Kidney (tissue), 22 donors: ENCODE measurements at places on chromosomes 3 and 15.

GRCh38 chr15:78997981-78998499, 53.2 kb upstream of the CTSH start:
- no peak for DNase-seq

DNA sequence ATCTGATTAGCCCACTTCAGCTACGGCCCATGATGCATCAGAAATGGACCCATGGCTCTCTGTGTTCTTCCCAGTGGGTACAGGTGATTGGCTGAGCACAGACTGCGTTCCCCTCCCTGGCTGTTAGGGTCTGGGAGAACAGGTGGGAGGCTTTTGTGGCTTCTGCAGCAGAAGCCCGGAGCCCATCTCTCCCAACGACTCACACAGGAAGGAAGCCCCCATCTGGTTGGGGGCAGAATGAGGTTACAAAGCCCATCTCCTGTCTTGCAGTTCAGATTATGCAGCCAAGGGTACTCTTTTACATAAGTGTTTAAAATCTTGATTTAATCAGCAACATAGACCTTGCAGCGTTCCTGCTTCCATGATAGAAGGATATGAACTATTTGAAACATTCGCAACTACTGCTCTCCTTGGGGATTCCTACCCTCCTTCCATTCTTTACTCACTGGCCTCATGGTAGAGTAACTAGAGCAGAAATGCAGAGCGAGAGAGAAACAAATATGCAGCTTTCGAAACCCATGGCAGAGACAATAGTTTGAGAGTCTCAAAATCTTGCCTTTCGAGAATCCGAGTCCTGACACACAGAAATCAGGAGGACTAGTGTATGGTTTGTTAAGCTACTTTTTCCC, 291.3 kb downstream of the TLE3 start:
- DNase-seq: no peak

- no peak for DNase-seq
These were observed 62.1 kb upstream of the WNT5A start for GRCh38 chr3:55549177-55549576.

DNA sequence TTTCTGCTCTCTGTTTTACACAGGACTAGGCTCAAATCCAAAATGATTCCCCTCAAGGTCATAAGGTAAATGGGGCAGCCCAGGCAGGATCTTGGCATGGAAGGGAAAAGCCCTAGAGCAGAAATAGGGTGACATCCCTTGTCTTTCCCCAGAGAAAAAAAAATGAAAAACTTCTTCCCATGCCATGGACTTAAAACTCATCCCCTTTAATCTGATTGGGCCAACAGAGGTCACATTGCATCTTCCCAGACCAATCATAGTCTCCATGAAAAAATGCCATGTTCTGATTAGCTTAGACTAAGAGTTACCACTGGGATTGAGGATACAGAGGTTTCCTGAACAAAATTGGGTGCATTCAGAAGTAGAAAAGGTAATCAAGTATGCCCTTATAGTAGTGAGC, 241.3 kb upstream of the LRTM1 start:
- DNase-seq: no peak

DNA sequence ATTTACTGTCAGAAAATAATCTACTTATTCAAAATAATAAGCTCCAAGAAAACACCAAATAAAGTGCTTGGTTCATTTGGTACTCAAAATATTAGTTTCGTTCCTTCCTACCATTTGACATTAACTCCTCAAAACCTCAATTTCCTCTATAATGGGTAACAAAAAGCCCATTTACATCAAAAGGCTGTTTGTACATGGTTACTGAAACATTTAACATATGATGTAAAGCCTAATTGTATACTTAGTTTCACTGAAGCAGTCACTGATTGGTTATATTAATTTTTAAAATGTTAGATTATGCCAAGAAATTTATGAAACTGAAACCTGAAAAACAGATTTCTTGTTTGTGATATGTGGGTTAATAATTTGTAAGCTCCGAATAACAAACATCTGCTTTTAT, 14.7 kb downstream of the XRN1 start:
- no peak for DNase-seq

GRCh38 chr3:123036352-123037014, 8.9 kb upstream of the SEMA5B start:
- DNase-seq: no peak

- DNase-seq: no peak
These were observed 383.6 kb downstream of the LPP start for GRCh38 chr3:188537606-188538005.

DNA sequence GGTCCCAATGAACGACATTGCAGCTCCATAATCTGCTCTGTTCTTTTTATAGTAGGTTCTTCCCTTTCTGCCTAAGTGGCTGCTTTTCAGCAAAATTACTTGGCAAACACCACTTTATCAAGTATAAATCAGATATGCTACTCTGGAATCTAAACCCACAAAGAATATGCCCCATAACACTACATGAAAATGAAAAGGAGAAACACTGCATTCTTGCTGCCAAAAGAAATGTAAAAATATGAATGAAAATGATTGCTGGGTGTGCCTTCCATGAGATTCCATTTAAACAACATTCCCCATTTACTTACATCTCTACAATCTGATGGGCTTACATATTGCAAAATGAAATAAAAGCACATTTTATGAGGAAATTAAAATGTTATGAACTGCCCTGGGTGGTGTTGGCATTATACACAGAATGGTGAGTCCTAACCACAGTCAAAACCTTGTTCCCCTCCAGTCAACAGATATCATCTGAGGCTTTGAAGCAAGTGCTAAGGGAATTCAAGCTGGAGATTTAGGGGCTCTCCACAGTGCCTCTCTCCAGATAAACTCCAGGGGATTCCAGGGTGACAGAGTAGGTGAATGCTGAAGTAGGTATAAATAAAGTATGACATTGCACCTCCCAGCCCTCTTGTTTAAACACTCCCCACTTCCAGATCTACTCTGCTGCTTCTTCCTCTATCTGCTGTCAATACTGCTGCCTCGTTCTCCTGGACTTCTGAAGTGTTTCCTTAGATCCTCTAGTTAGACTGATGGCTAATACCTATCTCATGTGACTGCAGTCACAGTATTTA, 136.5 kb downstream of the RORA start:
- DNase-seq: no peak

DNA sequence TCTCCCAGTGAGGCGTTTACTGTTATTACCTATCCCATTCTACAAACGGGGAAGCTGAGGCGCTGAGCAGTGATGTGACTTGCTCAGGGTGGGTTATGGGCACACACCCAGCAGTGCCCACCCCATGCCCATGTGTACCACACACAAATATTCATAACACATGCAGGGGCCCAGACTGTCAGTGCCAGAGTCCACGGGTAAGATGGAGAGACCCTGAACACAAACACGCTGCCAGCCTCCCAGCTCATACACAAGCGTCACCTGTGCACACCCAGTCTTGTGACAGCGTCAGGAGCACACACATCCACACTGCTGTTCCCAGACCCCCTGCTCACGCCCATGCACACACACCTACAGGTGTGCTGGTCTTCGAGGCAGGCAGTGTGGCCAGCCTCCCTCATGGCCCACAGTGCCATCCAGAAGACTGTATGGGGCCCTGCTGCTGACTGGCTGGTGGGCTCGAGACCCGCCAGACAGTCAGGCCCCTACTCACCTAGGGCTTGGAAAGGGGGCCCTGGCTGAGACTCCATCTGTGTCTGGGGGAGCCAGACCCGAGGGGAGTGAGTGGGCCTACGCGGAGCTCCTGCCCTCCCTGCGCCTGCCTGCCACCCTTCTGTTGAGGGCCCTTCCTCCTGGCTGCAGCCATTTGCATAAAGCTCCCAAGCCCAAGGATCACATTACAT, 39.4 kb downstream of the DNAJB8 start:
- no peak for DNase-seq

DNA sequence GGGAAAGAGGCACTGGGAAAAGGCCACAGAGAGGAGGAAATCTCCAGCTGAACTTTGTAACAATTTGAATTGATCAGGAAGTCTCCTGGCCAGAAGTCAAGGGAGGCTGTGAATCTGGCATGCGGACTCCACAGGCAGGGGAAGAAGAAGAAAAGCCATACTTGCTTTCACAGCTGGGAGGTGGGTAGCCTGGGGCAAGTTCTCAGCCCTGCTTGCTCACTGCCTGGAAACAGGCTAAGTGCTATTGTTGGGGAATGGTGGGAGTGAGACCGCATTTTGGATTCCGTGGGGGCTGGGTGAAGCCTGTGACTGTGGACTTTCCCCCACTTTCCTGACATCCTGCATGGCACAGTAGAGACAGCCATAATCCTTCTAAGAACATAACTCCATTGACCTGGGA, 168.8 kb upstream of the CD96 start:
- DNase-seq: no peak

GRCh38 chr3:172918165-172918564, 167.6 kb downstream of the ECT2 start:
- peak; percentile 45 for DNase-seq

- DNase-seq: no peak
These were observed 60.9 kb upstream of the TSC22D2 start for GRCh38 chr3:150346981-150347863.

GRCh38 chr3:45690336-45691035, 1.3 kb downstream of the SACM1L start:
- peak; percentile 24 for DNase-seq

DNA sequence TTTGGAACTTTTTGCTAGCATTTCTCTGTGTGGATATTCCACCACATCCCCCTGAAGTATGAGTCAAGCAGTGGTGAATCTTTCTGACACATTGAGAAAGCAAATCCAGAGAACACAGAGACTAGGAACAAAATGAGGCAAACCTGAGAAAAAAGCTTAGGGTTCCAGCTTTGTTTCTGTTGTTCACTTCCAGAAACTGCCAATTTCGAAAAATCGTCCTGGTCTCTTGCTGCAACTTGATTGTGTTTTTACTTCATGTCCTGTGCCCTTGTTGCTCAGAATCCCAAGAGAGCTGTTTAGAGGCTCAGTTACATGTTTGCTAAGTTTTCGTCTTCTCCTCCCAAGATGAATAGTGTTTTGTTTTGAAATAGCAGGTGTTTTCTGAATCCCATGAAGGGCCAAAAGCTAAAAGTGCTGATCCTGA, 13.7 kb downstream of the MAP2K1 start:
- DNase-seq: no peak

GRCh38 chr15:96273317-96274086, 57.0 kb upstream of the NR2F2 start:
- no peak for DNase-seq

DNA sequence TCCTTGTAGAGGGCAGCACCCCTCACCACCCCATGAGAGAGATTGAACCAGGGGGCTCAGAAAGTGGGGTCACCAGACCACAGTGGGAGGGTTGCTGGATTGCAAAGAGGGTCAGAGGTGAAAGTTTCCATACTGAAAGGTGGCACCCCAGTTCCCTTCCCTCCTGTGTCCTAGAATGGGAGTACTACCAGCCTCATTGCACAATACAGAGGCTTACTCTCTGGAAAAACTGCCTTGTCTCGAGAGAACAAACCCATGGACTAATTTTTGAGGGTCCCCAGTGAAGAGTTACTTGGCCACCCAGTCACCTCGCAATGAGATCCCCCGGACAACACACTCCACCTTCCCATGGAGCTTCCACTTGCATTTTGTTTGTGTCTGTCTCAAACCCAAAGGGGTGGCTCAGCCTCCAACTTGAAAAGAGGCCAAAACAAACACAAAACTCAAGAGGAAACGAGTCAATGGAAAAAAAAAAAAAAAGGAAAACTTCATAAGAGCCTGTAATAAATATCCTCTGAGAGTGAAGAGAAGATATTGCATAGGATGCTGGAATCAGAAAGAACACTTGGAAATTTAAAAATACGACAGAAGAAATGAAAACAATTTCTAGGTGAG, 18.6 kb downstream of the MESP2 start:
- DNase-seq: no peak

- DNase-seq: peak; percentile 44
These were observed 242.1 kb downstream of the THSD4 start for GRCh38 chr15:71357321-71357732.

DNA sequence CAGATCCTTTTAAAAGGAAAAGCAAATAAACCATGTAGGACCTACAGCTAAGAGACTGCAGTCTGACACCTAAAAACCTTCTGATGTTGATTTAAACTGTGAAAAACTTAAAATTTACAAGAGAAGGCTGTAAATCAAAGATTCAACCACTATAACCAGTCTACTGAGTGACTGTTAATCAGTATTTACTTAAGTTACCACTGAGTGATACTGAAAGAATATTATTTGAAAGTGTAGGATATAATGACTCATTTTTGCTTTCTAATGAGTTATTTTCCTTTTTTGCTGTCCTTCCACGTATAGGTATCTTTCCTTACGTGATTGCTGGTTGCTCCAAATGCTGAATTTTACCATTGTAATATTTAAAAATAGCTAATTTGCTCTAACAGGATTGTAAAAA, 44.6 kb downstream of the RFX7 start:
- DNase-seq: no peak

- no peak for DNase-seq
These were observed 43.9 kb upstream of the CLRN1 start for GRCh38 chr3:151016478-151016795.

DNA sequence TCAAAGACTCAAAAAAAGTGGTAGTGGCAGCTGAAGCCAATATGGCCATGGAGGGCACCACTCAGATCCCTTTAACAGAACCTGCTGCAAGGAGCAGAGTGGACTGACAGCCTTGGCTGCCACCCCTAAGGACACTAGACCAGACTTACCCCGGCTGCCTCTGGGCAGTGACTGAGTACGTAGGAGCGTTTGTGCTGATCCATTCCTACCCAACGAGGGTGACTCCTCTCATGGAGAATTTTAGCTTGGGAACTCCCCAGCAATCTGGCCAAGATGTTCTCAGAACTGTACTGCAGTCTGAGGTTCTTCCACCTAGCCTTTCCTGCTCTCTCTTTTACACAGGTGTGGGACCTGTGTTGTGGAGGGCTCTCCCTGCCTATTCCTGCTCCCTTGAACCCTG, 22.1 kb downstream of the CLEC3B start:
- no peak for DNase-seq

- DNase-seq: peak; percentile 92
These were observed at the start of gene ABHD14A for GRCh38 chr3:51974963-51975851. Gene ABHD14A (plus strand): TSS chr3:51975064. CDS start chr3:51975136, 72 bp downstream.

DNA sequence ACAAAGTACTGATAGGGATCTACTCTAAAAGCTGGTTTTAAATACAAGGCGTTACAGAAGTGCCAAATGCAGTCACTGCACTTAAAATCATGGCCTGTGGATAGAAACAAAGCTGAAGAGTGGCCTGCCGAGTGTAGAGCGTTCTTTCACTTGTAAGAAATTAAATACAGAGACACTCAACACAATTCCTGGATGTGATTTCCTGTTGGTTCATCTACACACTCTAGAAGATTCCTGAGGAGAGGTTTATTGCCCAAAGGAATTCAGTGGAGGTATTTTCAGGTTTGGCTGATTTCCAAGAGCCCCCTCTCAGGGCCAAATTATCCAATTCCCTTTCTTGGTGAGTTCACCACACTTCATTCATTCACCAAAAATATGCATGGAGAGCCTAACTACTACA, 200.3 kb upstream of the IL12A start:
- no peak for DNase-seq

GRCh38 chr15:98875309-98875708, 132.3 kb downstream of the PGPEP1L start:
- no peak for DNase-seq
